GM19239 (cell line): ENCODE measurements at places on chromosomes 4 and X.

DNA sequence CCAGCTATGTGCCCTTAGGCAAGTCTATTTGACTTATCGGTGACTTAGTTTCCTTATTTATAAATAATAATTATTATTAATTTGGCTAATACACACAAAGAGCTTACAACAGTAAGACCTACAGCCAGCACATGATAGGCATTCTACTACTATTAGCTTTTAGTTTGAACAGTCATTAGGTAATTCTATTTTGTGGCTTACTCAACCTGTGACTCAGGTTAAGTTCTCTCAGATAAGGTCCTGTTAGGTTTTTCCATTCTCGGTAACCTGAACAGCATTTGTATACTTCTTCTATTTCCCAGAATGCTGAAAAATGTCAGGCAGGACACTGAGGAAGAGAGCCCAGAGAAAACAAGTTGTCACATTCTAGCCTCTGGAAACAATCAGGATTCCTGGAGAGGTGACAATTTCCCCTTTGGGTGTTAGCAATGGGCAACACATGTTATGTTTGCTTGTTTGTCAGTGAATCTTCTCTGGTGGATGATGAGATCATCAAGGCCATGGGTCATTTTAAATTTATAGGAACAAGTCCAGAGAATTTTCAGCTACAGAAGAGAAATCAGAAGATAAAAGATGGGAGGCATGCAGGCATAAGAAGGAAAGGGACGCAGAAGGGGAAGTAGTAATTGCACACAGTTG, 2144.7 kb downstream of the PCDH7 start:
- DNase-seq: no peak

DNA sequence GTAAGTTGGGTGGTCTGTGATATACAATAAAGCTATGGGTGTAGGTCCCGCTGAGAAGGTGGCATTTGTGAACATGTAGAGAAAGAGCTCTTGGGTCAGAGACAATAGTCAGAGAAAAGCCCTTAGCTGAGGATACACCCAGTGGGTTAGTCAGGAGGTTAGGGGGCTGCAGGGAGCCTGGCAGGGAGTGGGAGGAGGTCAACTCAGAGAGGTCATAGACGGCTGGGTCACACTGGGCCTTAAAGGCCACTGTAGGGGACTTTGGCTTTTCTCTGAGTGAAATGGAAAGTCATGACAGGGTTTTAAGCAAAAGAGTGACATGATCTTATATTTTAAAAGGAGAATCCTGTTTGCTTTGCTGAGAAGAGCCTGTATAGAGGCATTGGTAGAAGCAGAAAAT, 16.7 kb downstream of the MGST2 start:
- no peak for DNase-seq

DNA sequence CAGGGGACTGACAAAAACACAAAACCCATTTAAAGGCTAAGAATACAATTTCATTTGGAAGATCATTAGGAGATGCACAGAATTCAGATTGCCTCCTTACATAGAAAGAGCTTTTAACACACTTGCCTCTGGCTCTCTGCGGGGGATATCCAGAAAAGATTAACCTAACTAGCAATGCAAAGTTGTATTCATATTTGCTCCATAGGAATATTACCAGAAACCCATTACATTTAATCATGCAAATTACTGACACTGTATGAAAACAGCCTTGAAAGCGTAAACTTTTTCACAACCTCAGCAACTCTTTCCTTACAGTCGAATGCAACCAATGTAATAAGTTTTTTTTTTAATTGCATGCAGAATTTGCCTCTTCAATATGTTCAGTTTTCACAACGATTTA, 1087.3 kb upstream of the PRKX start:
- no peak for DNase-seq

DNA sequence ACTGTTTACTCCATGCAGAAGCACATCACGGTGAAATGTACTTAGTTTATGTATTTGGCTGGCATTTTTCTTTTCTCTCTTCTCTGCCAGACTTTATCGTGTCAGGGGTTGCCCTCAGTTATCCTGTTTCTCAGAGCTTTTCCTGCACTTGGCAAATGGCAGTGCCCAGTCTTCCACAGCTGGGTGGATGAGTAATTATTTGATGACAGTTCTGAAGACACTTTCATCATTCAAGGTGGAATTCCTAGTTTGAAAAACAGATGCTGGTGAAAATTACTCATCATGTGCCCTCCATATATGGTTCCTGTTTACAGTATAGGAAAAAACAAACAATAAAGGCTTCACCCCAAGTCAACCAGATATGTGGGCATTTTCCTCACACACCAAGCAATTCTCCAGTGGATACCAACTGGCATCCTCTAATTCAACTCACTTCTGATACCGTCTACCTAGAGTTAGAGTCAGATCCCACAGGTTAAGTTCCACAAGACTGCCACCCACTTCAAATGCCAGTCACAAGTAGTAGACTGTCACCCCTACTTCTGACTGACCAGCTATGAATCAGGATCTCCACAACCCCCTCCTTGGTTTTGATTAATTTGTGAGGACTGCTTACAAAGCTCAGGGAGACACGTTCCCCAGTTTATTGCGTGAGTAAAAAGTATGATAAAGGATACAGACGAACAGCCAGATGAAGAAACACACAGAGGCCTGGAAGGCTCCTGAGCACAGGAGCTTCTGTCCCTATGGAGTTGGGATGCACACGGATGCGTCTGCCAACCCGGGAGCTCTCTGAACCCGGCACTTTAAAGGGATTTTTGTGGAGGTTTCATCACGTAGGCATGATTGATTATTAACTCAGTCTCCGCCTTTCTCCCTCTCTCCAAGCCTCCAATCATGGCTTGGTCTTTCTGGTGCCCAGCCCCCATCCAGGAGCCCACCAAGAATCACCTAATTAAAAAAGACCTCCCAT, 72.9 kb downstream of the CLDN34 start:
- DNase-seq: no peak

GRCh38 chrX:81202456-81202819, 536 bp downstream of the SH3BGRL start:
- DNase-seq: no peak

- no peak for DNase-seq
Measured at GRCh38 chrX:68988865-68989264, 160.0 kb downstream of the EFNB1 start.

DNA sequence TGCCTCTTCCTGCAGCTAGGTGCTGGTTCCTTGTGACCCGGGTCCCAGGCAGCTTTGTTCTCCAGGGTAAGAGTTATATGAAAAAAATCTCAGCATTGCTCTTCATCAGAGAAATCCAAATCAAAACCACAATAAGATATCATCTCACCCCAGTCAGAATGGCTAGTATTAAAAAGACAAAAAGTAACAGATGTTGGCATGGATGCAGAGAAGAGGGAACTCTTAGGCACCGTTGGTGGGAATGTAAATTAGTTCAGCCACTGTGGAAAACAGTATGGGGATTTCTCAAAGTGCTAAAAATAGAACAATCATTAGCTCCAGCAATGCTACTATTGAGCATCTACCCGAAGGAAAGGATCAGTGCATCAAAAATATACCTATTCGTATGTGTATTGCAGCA, 61.5 kb downstream of the SORCS2 start:
- no peak for DNase-seq

- no peak for DNase-seq
Measured at GRCh38 chr4:183403486-183403885, 41.0 kb upstream of the CDKN2AIP start.

GRCh38 chr4:48470570-48470969, 12.6 kb upstream of the SLC10A4 start:
- DNase-seq: no peak

DNA sequence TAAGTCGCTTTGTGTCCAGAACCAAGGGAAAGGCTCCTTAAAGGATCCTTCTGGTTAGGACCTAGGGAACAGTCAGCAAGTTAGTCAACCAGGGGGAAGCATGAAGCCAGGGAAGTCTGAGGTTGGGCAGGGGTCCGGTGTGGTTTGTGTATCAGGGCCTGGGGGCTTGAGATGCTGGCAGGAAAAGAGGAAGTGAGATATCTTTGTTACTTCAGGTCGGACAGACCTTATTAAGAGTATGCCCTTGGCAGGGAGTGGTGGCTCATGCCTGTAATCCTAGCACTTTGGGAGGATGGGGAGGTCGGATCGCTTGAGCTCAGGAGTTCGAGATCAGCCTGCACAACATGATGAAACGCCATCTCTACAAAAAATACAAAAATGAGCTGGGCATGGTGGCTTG, 52.3 kb upstream of the TRPC5OS start:
- no peak for DNase-seq

GRCh38 chrX:78168065-78168464, 28.6 kb upstream of the TAF9B start:
- no peak for DNase-seq

GRCh38 chrX:69022430-69022829, 142.8 kb downstream of the PJA1 start:
- DNase-seq: no peak

DNA sequence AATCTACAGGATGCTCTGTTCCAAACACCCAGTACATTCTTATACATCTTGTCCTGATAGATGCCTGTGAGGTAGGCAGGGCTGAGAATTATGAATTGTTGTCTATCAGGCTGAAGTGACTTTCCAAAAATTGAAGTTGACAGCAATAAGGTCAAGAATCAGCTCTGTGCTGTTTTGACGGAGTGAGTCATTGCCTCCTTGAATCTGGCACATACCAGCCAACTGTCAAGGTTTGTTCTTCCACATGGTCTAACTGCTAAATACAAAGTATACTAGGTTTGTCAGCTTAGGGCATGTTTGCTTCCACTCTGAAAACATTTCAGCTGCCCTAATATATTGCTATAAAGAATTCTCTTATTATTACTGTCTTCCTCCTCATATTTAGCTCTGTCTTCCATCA, 32.3 kb downstream of the SH3RF1 start:
- no peak for DNase-seq

- no peak for DNase-seq
Measured at GRCh38 chr4:147629783-147630730, 12.9 kb downstream of the TMEM184C start.

- no peak for DNase-seq
Measured at GRCh38 chr4:153212736-153213135, 8.5 kb downstream of the TRIM2 start.

GRCh38 chrX:11416600-11416999, 123.4 kb downstream of the AMELX start:
- no peak for DNase-seq

DNA sequence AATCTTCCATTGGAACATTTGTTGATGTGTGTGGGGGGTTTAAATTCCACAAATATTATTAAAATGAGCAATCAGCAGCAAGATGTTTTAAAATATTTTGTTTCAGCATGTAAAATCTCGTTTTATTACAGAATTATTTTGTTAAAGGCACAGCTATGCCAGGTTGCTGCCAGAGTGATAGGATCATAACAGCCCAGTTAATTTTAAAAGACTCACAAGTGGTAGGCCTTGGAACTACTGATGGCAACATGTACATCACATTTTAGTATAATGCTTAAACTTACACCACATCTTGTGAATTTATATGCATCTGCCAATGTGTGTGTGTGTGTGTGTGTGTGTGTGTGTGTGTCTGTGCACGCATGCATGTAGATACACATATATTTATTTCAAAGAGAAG, 97.8 kb upstream of the SPRY1 start:
- no peak for DNase-seq

DNA sequence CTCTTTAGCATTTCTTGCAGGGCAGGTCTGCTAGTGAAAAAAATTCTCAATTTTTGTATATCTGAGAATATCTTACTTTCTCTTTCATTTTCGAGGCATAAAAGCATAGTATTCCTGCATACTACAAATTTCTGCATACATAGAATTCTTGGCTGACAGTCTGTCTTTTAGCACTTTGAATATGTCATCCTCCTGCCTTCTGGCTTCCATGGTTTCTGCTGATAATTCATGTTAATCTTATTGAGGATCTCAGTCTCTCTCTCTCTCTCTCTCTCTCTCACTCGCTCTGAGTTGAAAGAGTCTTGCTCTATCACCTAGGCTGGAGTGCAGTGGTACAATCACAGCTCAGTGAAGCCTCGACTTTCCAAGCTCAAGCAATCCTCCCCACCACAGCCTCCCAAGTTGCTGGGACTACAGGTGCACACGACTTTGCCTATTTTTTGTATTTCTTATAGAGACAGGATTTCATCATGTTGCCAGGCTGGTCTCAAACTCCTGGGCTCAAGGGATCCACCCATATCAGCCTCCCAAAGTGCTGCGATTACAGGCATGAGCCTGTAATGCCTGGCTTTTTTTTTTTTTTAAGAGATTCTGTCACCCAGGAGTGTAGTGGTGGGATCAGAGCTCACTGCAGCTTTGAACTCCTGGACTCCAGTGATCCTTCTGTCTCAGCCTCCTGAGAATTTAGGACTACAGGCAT, 161.3 kb downstream of the FNIP2 start:
- DNase-seq: no peak

- DNase-seq: no peak
Measured at GRCh38 chr4:142929526-142929925, 83.4 kb upstream of the INPP4B start.

DNA sequence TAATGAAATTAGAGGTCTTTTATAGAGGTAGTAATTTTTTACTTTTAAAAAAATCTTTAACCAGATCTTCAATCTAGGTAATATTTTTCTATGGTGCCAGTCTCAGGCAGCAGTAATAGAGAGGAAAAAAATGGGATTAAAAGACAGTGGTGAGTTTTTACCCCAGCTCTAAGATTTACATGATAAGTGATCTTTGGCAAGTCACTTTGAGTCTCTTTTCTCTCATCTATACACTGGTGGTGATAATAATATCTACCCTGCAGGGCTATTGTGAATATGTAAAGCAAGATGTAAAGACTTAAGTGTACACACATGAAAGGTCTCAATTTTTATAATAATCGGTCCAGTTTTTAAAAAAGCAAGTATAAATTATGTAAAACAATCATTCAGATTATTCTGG, 786.2 kb upstream of the POU3F4 start:
- DNase-seq: no peak

DNA sequence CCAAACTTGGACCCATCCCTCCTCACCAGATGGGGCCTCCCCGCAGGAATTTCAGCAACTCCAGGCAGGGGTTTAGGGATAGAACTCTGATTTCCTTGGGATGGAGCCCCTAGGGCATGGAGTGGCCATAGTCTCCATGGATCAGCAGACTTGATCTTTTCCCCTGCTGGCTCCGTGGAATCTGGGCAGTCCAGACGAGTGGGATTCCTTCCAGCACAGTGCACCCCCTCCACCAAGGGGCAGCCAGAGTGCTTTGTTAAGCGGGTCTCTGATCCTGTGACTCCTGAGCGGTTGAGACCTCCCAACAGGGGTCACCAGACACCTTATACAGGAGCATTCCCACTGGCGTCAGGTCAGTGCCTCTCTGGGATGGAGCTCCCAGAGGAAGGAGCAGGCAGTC, 40.4 kb downstream of the ENPP6 start:
- no peak for DNase-seq

DNA sequence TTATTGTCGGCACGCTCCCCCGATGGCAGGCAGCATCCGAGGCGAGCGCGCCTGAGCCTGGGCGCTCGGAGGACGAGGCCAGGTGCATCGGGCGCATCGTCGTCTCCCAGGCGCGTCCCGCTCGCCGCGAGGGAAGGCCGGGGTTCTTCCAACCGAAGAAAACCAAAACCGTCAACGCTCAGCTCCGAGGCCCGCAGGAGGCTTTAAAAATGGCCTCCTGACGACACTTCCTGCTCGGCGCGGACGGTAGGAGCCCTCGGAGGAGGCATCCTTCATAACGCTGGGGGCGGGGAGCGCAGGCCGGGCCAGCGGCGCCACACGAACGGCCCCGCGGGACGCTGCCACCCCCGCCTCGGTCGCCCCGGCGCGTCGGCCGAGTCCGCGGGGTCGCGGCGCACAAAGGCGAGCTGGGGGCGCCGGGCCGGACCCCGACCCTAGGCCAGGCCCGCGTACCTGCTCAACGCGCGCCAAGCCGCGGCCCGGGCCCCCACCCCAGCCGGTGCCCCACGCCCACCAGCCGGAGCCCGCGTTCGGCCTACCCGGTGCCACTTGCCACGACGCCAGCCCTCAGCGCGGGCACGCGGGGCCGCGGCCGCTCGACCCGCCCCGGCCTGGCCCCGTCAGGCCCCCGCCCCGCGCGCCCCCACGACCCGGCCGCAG, 501 bp downstream of the ZNF518B start:
- DNase-seq: peak; percentile 64
